ENCODE measurements at places on chromosomes 6 and 20.

GRCh38 chr6:119575721-119576120 is 226.2 kb upstream of the MAN1A1 start:
- no peak for DNase-seq

- DNase-seq: no peak
These were observed 135.9 kb downstream of the KHDRBS2 start for GRCh38 chr6:62150048-62150663.

DNA sequence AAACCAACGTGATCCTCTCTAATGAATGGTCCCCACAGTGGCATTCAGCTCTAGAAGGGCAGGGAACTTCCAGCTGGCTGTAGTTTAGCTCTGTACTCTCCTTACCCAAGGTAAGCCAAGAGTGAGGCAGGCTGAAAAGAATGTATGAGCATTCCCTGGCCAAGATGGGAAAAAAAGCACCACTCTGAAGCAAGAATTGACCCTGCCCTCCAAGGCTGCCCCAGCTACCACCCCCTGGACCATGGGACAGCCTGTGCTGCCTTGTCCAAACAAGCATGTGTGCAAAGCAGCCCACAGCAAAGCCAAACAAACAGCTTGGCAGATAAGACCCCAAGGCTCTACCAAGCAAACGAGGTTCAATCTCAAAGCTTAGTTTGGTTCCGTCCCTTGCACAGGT is 73.9 kb downstream of the GFOD1 start:
- DNase-seq: no peak

GRCh38 chr6:42756722-42757121 is 10.8 kb upstream of the TBCC start:
- DNase-seq: no peak

DNA sequence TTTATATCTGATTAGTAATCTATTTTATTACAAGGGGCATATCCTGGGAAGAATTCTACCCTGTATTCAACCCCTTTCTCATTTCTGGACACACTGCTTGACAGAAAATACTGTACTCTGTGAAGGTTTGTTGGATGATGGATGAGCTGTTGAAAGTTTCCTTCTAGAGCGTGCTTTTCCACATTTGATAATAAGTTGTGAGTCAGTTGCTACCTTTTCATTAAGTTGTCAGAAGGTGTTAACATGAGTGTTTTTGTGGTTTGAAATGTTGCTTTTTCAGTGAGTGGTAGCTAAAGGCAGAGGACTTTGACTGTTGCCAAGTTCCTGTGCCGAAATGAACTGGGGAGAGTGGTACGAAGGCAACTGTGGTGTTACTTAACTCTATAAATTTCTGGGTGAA is 3.9 kb upstream of the ECI2 start:
- no peak for DNase-seq

GRCh38 chr6:19754686-19755085 is 82.5 kb upstream of the ID4 start:
- no peak for DNase-seq

- peak; percentile 57 for DNase-seq
These were observed 139.1 kb downstream of the KIF16B start for GRCh38 chr20:16434062-16434664.

- DNase-seq: no peak
These were observed 36.5 kb downstream of the LAMP5 start for GRCh38 chr20:9550871-9551270.

GRCh38 chr6:113960795-113961194 is 10.2 kb downstream of the HDAC2 start:
- no peak for DNase-seq
